ENCODE measurements at places on chromosomes 4 and X.

GRCh38 chr4:163610648-163611047 is 116.2 kb downstream of the TMA16 start:
- no peak for DNase-seq

- no peak for DNase-seq
Measured at GRCh38 chr4:71559957-71560571, 221.2 kb downstream of the SLC4A4 start.

- no peak for DNase-seq
Measured at GRCh38 chrX:55056820-55057674, 17.8 kb upstream of the PAGE2B start.

DNA sequence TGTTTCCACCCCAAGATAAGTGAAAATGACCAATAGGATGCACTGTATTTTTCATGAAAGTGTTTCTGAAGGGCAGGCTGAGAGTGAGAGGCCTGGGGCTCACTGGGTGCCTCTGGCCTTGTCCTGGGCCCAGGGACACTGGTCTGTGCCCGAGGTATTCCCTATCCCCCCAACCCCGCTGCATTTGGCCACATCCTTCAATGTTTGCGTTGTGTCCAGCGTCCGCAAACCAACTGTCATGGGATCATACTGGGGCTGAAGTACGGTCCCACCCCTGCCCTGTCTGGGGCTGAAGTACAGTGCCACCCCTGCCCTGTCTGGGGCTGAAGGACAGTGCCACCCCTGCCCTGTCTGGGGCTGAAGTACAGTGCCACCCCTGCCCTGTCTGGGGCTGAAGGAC is 22.0 kb upstream of the MSANTD1 start:
- DNase-seq: no peak

GRCh38 chr4:35102066-35102465 is 1142.2 kb downstream of the ARAP2 start:
- DNase-seq: no peak
